Heart right ventricle (tissue), 16 donors: ENCODE measurements at places on chromosomes 3 and 15. TPM values are rescaled to one million over a fixed set of nuclear protein-coding genes. Genes with fewer than 3 reads are reported as not detected.

DNA sequence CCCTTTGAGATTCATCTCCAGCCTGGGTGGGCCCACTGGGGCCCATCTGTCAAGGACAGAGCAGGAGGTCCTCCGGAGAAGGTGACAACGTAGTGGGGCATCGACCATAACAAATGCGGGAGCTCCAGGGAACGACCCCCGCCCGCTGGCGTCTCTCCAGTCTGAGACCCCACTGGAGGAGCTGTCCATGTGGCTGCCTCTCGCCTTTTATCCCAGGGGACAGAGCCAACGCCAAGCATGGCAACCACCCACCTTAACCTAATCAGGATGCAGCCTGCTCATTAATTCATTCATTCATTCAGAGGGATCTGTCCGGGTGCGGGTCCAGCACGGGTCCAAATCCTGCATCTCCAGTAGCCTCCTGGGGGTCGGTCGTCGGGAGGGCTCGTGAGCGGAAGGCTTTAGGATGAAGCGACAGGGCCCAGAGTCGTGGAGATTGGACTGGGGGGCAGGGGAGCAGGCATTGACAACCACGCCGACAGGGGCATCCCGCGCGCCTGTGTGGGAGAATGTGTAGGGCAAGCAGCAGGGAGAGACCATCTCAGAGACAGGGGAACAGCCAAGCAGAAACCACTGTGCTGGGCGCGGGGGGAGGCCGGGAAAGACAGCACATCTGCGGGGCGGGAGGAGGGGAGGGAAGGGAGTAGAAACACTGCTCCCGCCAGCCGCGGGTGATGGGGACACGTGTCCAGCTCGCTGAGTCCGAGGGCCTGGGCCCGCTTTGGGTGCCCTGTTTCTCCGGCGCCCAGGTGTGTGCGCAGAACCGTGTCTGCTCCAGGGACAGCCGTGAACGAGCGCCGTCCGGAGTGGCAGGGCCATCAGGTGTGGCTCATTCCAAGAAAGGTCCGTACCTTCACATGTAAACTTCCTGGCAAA lies 1.9 kb downstream of the PIGZ start:
- no peak for DNase-seq

DNA sequence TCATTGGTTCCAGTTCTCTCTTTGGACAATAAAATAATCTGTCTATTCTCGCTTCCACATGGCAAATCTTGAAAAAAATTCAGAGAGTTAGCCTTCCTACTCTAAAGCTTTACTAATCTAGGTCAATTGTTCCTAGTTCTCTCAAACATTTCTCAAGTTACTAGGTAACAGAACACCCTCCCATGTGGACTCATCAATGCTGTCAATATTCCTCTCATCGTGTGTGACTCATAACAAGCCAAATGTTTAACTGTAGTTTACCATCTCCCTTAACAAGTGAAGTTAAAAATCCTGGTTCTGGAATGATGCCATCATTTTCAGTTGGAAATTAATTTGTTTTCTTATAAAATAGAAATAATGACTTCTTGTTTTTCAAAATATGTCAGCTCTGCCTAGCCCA lies 438.6 kb downstream of the ROBO1 start:
- DNase-seq = no peak

ITIH3 gene
- 0.53 TPM for total RNA-seq

- DNase-seq = no peak
Observed at GRCh38 chr3:66962664-66963063, 35.4 kb upstream of the KBTBD8 start.

DNA sequence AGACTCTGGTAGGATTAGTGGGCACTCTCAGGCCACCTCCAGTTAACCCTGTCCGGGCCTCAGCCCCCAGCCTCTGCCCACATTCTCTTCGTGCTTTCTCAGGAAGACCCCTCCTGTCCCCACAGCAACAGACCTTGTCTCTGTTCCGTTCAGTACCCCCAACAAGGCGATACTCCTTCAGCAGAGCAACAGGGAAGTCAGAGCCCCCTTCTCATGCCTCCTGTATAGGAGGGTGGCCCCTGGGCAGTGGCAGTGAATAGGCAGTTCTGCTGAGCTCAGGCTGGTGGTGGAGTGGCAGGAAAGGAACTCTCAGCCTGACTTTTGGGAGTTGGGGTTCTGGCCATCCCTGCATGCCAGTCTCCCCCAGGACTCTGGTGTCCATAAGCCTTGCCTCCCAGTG lies 513 bp downstream of the SEMA3B start:
- peak; percentile 20 for DNase-seq

ACTC1 gene
- 16,855 TPM for total RNA-seq

- no peak for DNase-seq
Observed at GRCh38 chr3:43879166-43879565, 188.4 kb downstream of the ABHD5 start.

APEH gene
- total RNA-seq = 101 TPM

GRCh38 chr3:170290194-170290593 lies 67.3 kb upstream of the SKIL start:
- no peak for DNase-seq
